ENCODE measurements at places on chromosomes 4 and X.

GRCh38 chr4:14265651-14266050 lies 638.1 kb upstream of the BOD1L1 start:
- DNase-seq: no peak

DNA sequence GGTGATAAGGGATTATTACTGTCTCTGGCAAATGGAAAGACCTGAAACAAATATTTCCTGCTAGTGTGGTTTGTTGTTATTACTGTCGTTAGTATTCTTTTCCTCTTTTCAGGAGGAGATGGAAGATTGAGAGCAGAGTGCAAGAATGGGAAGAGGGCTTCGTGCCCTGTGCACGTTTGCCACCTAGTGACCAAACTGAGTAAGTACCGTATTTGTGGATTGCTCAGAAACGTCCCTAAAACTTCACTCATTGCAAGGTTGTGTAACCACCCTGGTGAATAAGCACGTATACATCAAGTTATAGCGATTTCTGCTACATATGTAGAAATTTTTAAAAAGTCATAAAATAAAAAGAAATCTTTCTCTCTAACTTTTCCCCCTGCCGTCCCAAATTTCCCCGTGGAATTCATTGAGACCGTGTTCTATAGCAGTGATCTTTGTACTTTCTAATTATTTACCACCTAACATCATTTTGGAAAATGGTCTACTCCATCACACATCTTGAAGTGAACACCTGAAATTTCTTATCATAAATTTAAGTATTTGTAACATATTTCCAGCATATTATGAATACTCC lies 24.3 kb downstream of the LINC00632 start:
- DNase-seq: no peak

- no peak for DNase-seq
Observed at GRCh38 chr4:128513664-128514484, 226.3 kb upstream of the PGRMC2 start.

- no peak for DNase-seq
Observed at GRCh38 chr4:10180927-10181744, 64.5 kb upstream of the WDR1 start.

DNA sequence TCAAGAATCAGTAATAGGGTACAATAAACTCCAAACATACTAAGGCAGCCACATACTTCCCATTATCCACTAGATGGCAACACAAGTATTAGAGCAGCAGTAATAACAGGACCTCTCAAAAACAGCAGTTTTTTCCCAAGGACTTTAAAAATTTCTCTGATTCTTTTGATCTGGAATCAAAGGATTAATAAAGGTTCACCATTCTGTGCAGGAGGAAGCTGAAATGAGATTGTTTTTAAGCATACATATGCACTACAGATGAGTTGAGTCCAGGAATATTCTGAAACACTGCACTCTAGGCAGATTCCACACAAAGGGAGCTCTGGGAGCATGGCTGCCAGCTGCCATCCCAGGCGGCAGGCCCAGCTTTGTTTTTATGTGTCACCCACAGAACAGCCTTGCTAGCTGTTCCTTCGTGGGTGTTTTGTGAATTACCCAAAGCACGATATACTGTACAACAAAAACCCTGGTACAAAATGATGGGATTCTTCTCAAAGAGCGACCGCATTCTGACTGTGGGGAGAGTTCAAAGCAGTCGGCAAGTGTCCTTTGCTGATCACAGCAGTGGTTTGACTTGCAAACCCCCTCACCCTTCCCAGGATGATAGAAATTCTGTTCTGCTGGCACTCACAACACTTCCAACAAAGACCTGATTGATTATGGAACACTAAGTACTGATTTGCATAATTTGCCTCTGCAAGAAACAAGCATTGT lies 61.0 kb downstream of the STX18 start:
- DNase-seq: no peak

DNA sequence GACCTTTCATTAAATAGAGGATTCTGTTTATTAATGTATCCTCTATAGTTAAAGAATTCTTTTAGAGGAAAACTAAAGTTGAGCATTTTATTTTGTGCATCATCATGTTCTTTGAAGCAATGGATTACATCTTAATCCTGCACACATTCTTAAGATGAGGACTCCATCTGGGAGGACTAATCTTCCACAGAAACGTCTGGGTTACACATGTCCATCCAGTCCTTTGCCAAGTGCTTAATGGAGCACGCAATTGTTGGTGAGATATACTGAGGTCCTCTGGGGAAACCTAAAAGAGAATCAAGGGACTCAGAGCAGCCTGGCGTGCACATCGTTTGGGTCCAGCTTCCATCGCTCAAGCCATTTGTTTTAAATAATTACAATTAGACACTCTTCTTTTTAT lies 115.1 kb upstream of the SFRP2 start:
- no peak for DNase-seq
